D341Med (cell line): ENCODE measurements at places on chromosomes 7 and 10.

- DNase-seq, result no peak
Measured at GRCh38 chr7:111783854-111784253, 221.6 kb upstream of the IMMP2L start.

- no peak for DNase-seq
Measured at GRCh38 chr10:127048630-127049029, 143.4 kb downstream of the DOCK1 start.

DNA sequence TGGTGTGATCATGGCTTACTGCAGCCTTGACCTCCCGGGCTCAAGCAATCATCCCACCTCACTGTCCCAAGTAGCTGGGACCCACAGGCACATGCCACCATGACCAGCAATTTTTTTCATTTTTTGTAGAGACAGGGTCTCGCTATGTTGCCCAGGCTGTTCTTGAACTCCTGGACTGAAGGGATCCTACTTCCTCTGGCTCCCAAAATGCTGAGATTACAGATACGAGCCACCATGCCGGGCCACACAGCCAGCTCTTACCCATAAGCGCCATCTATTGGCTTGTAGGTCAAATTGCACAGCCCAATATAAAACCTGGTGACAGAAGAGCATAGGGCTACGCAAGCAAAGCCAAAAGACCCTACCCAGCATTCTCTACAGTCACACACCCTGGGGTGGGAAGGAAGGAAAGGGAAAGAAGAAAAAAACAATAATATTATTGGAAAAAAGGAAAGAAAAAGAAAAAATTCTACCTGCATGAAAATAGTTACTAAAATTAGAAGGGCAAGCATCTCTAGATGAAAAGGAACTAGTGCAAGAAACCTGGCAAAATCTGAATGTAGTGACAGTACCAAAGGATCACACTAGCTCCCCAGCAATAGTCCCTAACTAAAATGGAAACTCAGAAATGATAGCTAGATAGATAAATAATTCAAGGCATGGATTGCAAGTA lies 29.4 kb upstream of the AMPH start:
- DNase-seq, result peak; percentile 71

- no peak for DNase-seq
Measured at GRCh38 chr7:141698247-141699015, 3.5 kb downstream of the DENND11 start.

- peak; percentile 84 for DNase-seq
Measured at GRCh38 chr10:3239066-3239919, 66.7 kb upstream of the PITRM1 start.
